ENCODE measurements at places on chromosomes 11 and 22.

GRCh38 chr22:46737105-46737975, 712 bp downstream of the CERK start:
- no peak for DNase-seq

GRCh38 chr22:49979587-49980264, 19.2 kb downstream of the PIM3 start:
- DNase-seq: no peak

DNA sequence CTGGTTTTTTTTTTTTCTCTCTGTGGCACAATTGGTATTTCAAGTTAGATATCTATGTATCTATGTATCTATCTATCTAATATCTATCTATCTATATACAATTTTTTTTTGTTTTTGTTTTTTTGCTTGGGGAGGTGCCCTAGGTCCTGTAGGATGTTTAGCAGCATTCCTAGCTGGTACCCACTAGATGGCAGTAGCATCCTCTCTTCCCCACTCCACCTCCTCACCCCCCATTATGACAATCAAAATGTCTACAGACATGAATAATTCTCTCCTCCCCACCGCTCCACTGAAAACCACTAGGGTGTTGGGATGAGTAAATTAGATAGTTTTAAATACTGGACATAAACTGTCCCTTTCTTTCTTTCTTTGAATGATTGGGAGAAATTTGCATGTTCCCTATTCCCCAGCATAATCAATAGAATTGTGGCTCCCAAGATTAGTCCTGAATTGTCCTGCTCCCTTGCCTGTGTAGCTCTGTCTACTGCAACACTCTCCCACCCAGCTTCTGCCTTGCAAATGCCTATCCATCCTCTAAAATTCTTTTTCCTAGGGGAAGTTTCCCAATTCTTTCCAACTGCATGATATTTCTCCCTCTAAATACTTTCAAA, 1152.4 kb downstream of the LRRC4C start:
- no peak for DNase-seq

DNA sequence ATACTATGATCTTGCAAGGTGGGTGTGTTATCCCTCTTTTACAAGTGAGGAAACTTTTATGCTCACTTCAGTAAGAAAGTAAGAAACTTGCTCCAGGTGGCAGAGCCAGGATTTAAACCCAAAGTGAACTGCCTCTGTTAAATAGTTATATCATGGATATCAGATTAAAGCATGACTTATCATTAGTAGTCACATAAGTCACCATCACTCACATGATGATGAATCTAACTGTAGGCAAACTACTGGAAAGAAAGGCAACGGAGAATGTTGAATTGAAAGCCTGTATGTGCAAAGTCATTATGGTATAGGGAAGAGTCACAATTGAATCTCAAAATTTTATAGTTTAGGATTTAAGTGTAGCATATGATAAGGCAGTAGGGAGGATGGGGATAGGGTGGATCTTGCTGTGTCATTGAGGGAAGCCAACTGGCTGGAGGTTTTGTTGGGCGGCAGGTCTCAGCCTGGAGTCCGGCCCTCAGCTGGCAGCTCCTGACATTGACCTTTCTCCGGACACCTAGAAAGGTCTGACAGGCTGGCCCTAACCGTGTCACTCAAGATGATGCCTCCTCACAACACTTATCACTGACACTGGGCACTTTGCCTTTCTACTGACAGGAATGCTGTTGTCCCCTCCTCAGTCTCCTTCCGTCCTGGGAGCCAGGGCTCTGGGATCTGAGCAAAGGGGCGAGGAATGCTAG, 98.3 kb downstream of the EMSY start:
- DNase-seq: no peak

DNA sequence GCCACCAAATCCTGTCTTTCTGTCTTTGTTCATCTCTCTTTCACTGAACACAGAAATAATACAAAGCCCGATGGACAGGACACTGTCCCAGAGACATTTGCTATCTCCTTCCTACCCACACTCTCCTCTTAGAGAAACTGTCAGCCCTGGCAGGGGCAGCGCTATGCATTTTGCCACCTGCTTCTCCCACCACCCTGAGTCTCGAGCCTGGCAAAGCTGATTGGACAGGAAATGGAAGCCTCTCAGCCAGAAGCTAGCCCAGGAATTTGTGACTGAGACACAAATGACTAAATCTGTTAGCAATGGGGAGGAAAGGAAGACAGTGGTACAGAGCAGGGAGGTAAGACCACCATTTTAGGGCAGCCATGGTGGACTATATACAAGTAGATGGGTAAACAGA, 14.9 kb upstream of the GALNT18 start:
- no peak for DNase-seq

DNA sequence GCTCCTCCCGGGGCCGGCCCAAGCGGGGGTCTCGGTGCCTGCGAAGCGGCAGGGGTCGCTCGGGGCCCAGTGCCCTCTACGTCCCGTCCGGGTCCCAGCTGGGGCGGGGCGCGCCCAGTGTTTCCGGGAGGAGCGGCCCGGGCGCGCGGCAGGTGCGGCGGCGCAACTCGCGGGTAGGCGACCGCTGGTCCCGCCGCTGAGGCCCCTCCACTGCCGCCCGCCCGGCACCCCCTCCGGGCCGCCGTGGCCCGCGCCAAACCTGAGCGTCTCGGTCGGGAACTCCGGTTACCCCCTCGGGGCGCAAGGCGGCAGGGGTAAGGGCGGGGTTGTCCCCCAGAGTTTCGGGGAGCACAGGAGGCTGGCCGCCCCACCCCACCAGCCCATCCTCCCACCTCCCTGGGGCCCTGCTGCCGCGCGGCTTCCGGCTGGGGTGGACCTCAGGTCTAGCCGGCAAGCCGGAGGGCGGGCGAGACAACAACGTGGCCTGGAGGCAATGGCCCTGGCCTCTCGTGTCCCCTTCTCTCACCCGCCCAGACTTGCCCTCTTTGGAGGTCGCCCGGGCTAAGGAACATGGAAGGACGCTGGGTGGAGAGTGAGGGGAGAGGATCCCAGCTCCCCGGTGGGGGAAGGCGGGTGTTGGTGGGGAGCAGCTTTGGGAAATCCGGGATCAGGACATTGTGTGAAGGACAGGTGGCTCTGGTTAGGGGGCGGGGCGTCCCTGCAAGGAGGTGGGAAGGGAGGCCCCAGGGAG, 398 bp upstream of the CRACR2B start:
- DNase-seq: no peak

DNA sequence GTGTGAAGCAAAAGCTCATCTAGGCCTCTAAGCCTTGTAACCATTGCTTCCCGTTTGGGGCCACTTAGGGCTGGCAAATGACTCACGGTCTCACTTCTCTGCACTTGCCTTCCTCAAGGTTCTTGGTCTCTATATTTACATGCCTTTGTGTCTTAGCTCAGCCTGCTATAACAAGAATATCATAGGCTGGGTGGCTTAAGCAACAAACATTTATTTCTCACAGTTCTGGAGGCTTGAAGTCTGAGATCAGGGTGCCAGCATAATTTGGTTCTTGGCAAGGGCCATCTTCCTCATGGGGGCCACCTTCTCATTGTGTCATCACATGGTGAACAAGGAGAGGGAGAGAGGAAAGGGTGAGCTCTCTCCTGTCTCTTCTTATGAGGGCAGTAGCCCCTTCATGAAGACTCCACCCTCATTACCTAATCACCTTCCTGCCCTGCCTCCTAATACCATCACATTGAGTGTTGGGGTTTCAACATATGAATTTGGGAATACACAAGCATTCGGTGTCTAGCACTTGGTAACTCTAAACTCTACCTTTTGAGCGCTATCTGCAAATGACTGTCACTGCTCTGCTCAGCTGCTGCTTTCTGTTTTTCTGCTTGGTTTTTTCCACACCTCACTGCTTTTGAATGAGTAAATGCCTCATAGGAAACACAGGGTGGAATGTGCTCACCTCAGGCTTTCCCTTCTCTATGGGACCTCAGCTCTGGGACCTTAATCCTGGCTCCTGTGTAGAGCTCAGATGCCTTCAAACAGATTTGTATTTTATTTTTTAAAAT, 16.2 kb upstream of the ME3 start:
- DNase-seq: no peak

DNA sequence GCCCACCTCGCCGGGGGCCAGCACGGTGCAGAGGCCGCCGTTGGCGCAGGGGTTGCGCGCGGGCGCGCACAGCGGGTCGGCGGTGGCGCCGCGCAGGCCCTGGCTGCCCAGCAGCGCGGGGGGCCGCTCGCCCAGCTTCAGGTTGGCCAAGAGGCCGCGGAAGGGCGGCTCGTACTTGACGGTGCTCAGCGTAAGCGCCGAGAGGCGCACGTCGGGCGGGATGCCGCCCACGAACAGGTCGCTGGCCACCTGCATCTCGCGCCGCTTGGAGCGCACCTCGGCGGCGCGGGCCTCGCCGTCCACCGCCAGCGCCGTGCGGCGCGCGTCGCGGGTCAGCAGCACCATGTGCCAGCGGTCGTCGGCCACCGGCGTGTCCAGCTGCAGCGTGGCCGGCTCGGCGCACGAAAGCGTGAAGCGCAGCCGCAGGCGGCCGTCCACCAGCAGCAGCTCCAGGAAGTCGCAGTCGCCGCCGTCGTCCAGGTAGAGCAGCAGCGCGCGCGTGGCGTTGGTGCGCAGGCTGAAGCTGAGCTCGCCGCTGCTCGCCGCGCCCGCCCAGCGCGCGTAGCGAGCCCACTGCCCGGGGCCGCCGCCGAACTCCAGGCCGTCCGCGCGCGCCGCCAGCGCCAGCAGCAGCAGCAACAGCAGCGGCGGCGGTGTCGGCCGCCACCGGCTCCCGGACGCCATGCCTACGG, 9.8 kb downstream of the NRXN2 start:
- no peak for DNase-seq

- no peak for DNase-seq
These were observed 174.0 kb upstream of the MTMR2 start for GRCh38 chr11:96097844-96098421.

DNA sequence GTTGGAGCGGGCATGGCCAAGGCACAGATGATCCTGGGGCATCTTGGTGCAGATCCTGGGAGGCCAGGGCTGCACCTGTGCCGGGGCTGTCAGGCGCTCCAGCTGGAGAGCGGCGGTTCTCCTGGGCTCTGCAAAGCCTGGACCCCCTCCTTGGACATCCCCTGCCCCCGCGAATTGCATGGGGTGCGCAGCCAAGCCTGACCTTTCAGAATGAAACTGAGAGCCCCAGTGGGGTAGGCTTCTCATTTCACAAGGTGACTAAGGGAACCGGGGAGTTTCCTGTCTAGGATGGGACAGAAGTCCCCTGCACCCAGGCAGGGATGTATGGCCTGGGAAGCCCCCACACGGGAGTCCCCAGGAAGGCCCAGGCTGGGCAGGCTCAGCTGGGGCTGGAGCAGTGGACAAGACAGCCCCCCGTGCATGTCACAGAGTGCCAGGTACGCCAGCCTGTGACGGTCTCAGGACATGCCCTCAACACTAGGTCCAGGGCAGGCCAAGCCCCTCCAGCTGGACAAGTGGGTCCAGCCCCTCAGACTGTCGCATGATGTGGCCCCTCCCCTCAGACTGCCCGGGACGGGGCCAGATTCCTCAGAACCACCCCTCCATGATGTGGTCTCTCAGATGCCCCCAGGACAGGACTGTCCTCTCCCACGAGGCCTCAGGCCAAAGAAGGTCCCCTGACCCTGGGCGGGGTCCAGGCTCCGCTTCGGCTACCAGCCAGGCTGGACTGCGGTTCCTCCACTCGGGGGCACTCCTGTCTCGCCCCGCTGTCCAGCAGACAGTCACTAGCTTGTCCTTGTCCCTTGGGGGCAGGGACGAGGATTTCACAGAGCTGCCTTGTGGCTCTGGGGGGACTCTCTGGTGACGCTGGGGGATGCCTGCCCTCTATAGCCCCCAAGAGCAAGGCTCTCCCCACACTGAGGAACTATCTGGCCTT, 2.3 kb downstream of the LSP1 start:
- no peak for DNase-seq

GRCh38 chr22:37202001-37202555, 10.2 kb downstream of the SSTR3 start:
- no peak for DNase-seq

GRCh38 chr11:57353036-57353435, 14.9 kb downstream of the P2RX3 start:
- DNase-seq: no peak

GRCh38 chr11:72084965-72085364, 4.3 kb downstream of the LRRC51 start:
- no peak for DNase-seq

DNA sequence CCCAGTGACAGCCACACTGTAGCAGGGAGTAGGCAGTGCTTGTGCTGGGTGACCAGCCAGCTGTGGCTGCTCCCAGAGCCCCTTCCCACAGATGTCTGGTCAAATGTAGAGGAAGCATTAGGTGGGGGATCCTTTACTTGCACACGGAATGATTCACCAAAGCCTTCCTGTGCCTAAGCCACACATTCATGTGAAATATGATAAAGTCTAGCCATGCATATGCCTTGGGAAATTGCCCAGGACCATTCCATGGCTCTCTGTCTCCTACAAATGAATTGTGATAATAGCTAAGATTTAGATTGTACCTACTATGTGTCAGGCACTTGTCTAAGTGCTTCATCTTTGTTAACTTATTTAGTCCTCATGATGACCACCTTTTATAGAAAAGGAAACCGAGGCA, 217.5 kb upstream of the E2F8 start:
- DNase-seq: no peak

- no peak for DNase-seq
These were observed 420.6 kb upstream of the FAT3 start for GRCh38 chr11:91804042-91804441.

- DNase-seq: no peak
These were observed 140.0 kb downstream of the NECTIN1 start for GRCh38 chr11:119589001-119589400.

DNA sequence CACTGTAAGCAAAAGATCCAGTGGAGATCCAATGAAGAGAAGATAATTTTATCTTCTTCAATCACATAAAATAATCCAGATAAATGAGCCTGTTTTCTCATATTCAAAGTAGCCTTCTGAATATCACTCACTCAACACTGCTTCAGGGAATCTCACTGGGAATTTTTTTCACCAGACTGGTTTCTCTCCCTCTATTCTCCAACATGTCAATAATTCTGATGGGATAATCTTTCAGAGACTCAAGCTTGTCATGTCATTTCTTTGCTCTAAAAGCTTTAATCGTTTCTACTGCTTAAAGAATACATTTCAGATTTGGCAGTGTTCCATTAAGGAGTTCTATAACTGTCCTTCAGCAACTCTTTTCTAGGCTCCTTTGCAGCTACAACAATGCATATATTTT, 16.3 kb downstream of the CNTN5 start:
- no peak for DNase-seq

GRCh38 chr11:87266751-87267150, 229.0 kb downstream of the TMEM135 start:
- no peak for DNase-seq

GRCh38 chr11:71267807-71268421, 15.5 kb upstream of the SHANK2 start:
- DNase-seq: no peak

GRCh38 chr11:75796091-75796435, 18.9 kb upstream of the UVRAG start:
- no peak for DNase-seq

- no peak for DNase-seq
These were observed 76.0 kb upstream of the GRK3 start for GRCh38 chr22:25488244-25489020.

Measured in T-helper 1 cell (primary cell).